Thoracic aorta endothelial cell (primary cell): ENCODE measurements at places on chromosomes 2 and 18. TPM values are rescaled to one million over a fixed set of nuclear protein-coding genes. Genes with fewer than 3 reads are reported as not detected.

The NUP35 gene
- total RNA-seq: 28.3 and 32.9 TPM in 2 replicates

The DOK1 gene
- total RNA-seq: 6.9 and 10.7 TPM in 2 replicates

The WIPF1 gene
- 20.2 and 21.1 TPM in 2 replicates for total RNA-seq

The GALNT13 gene
- total RNA-seq: 0.27 and 4.2 TPM in 2 replicates

The C1GALT1C1L gene
- total RNA-seq: 0.50 TPM in 1 of 2 replicates, not detected in the other

The PUM2 gene
- 71.4 and 85.6 TPM in 2 replicates for total RNA-seq

The MARCO gene
- total RNA-seq: not detected in 2 replicates

The NAT8 gene
- not detected in 2 replicates for total RNA-seq

The STAT4 gene
- total RNA-seq: 0.07 and 0.27 TPM in 2 replicates

The G6PC2 gene
- total RNA-seq: not detected in 2 replicates

The MBP gene
- total RNA-seq: 0.29 and 0.40 TPM in 2 replicates

The PID1 gene
- total RNA-seq: 0.13 TPM in 1 of 2 replicates, not detected in the other

The RSAD2 gene
- 0.13 and 0.43 TPM in 2 replicates for total RNA-seq
